ENCODE measurements at places on chromosomes 4 and X.

- no peak for DNase-seq
Measured at GRCh38 chr4:7044137-7044930, 1.2 kb downstream of the TADA2B start.

DNA sequence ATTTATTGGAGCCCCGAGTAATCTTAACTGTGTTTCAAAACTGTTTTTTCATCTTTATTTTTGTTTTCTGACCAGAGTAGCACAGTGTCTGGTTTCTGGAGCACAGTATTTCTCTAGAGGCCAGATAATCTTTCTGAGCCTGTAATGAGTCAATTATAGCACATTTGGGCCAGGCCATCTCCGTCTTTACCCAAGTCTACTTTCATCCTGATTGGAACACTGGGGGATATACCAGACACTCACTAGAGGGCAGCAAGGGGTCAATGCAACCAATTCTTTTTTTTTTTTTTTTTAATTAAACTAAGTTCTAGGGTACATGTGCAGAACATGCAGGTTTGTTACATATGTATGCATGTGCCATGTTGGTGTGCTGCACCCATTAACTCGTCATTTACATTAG, 282.0 kb downstream of the ARHGAP24 start:
- no peak for DNase-seq

- DNase-seq: no peak
Measured at GRCh38 chr4:99403380-99404184, 31.6 kb downstream of the ADH7 start.

GRCh38 chrX:10126044-10126443, 30.7 kb upstream of the CLCN4 start:
- DNase-seq: no peak

DNA sequence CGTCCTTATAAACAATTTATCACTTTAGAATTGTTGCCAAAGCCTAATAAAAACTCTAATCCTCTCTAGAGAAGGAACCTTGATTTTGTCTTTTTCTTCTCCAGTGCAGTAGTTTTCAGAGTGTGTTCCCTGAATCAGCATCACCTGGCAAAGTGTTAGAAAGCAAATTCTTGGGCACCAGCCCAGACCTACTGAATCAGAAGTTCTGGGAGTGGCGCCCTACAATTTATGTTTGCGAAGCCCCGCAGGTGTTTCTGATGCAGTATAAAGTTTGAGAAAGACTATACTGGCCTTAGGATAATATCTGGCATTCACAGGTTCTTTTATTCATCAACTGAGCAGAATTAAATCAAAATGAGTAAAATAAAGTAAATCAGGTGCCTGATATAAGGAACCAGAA, 645.8 kb upstream of the ATOH1 start:
- no peak for DNase-seq

DNA sequence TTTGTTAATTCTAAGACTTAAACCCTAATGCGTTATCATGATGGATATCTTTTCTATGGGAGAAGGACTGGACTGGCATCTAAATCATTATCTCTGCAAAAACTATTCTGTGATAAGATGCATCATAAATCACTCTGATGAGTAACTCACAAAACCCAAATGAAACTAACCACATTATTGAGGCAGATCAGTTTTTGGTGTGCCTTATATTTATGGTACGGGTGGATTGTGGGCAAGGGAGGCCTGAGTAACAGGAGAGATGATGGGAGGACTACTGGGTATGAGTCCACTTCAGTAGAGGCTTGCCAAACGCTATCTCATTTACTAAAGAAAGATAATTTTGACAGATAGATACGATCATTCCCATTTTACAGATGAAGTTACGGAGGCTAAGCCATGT, 66.4 kb upstream of the GUCY1A1 start:
- DNase-seq: no peak

- no peak for DNase-seq
Measured at GRCh38 chr4:169565606-169566005, 46.8 kb downstream of the NEK1 start.

- no peak for DNase-seq
Measured at GRCh38 chr4:151402145-151402865, 6.7 kb upstream of the FHIP1A start.

GRCh38 chr4:94852616-94853015, 94.9 kb downstream of the BMPR1B start:
- DNase-seq: no peak

- DNase-seq: no peak
Measured at GRCh38 chr4:45846016-45846415, 277.8 kb downstream of the GABRG1 start.

- DNase-seq: no peak
Measured at GRCh38 chr4:164368894-164369293, 385.0 kb upstream of the SMIM31 start.

DNA sequence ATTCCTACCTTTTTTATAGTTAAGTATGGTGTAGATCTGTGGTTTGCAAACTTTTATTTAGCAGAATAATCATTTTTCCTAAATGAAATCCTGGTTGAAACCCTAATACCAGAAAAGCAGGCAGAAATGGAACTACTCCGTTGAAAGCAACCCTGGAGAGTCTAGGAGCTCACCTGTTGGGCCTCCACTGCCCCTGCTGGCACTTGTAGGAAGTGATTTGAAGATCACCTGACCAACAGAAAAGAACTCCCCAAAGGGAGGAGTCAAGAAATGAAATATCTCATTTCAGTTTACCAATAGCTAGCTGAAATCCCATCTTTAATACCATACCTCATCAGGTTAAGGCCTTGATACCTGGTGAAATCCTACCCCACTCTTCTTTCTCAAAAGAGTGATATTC, 277.1 kb downstream of the KLHL13 start:
- DNase-seq: no peak

DNA sequence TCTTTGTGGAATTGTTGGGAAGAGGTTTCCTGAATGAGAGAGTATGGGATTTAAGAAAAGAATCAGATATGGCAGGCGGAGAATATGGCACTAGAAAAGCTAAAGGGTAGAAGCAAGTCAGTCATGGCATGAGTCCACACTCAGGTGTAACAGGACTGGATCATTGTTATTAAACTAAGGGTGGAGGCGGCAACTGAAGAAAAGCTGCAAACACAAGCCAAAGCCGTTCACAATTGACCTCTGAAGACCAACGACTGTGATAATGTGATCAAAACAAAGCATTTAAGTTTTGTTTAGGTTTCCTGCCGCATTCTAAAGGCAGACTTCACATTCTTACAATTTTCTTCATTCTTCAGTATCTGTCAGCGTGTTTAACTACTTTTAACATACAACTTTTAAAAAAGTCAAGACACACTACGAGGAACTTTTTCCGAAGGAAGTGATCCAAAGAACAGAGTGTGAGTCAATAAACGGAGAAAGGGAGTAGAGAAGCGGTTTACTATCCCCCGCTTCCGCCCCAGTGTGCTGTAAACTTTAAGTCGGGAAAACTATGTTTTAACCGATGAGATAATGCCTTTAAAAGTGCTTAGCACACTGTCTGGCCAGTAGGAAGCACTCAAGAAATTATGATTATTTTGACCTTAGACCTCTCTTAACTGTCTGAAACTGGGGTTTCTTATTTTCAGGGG, 909 bp upstream of the SLAIN2 start:
- peak; percentile 62 for DNase-seq
